Osteocyte (in vitro differentiated cells): ENCODE measurements at places on chromosomes 2 and 18. TPM values are rescaled to one million over a fixed set of nuclear protein-coding genes. Genes with fewer than 3 reads are reported as not detected.

DNA sequence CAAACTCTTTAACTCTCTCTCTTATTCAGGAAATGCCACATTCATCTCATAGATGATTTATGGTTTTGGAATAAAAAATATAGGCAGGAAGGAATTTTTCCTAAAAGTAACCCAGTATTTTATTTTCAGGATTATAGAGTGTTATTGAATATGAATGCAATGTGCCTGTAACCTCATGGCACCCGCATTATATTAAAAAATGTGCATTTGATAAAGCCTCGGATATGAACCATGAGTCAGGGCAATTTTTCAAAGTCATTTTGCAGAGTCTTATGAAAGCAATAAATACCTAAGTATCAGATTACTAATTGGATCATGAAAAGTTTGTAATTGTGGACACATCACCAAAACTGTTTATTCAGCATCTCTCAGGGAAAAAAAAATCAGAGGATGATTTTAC lies 573.8 kb downstream of the TSN start:
- no peak for DNase-seq

TMEFF2 gene
- 46.8 and 51.2 TPM in 2 replicates for total RNA-seq

NCL gene
- 407 and 421 TPM in 2 replicates for total RNA-seq

- no peak for DNase-seq
These were observed 86.0 kb downstream of the ABCA12 start for GRCh38 chr2:215052404-215052803.

MORN2 gene
- 12.8 and 16.9 TPM in 2 replicates for total RNA-seq

KIAA2012 gene
- total RNA-seq: not detected in 2 replicates

GRCh38 chr2:184047536-184047935 lies 550.8 kb upstream of the ZNF804A start:
- no peak for DNase-seq

DNA sequence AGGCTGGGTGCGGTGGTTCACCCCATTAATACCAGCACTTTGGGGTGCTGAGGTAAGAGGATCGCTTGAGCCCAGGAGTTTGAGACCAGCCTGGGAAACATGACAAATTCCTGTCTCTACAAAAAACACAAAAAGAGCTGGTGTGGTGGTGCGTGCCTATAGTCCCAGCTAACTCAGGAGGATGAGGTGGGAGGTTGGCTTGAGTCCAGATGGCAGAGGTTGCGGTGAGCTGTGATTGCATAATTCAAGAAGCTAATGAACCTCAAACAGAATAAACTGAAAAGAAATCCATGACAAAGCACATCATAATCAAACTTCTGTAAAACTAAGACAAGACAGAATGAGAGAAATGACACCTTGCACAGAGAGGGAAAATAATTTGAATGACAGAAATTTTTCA lies 54.8 kb downstream of the SEMA4F start:
- no peak for DNase-seq

- no peak for DNase-seq
These were observed 54.6 kb upstream of the MAP4K3 start for GRCh38 chr2:39491653-39492052.

- no peak for DNase-seq
These were observed 342.9 kb downstream of the LRATD1 start for GRCh38 chr2:14975381-14975780.

DNA sequence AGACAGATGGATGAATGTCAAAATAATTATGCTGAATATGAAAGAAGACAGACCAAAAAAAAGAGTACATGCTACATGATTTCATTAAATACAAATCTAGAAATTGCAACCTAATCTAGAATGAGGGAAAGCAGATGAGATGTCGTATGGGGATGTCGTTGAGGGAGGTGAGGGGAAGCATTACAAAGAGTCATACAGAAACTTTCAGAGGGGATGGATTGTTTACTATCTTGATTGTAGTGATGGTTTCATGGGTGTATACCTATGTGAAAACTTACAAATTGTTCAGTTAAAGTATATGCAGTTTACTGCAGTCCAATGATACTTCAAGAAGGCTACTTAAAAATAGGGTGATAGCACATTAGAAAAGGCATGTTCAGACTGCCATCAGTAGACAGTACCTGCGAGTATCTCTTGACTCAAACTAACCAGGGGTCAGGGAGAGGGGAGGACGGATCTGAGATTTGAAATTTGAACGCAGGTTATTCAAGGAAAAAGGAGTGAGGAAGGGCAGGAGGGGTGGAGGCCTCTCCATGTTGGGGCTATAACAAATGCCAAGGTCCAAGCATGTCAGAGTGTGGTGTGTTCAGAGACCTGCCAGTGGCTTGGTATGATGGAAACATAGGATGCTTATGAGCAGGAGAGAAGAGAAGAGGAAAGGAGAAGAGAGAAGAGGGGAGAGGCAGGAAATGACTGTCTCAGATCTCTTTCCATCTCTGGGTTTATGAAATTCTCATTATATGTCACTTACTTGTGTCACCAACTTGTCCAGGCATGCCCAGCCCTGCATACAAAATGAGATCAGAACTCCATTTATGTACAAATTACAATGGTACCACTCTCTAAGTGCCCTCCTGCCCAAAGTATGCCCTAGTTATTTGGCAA lies 257.3 kb upstream of the CXCR4 start:
- DNase-seq: no peak

GRCh38 chr2:137938204-137938603 lies 26.1 kb upstream of the HNMT start:
- no peak for DNase-seq

SH3BP4 gene
- 60.1 and 62.1 TPM in 2 replicates for total RNA-seq

SP140 gene
- 0.65 and 1.0 TPM in 2 replicates for total RNA-seq

- no peak for DNase-seq
These were observed 25.2 kb upstream of the OTOS start for GRCh38 chr2:240165661-240166060.

DYNAP gene
- not detected in 2 replicates for total RNA-seq

ANKRD53 gene
- total RNA-seq: 1.9 and 2.7 TPM in 2 replicates

- DNase-seq: no peak
These were observed 106.0 kb upstream of the RAB12 start for GRCh38 chr18:8503248-8503647.

DNA sequence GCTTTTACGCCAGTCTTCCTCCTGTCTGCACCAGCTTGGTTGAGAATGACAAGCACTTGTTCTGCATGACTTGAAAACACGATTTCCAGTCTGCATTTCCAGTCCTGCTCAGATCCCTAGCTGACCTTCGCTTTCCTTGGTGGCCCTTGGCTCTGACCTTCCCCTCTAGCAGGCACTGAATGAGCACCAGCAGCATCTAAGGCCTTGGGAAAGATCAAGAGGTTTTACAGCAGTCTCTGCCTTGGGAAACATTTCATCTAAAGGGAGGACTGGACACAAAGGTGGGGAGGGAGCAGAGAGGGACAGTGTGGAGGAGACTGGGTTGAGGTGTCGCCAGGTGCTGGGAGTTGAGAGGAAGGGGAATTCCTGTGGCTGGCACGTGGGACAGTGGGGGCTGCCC lies 30.5 kb downstream of the NTSR2 start:
- DNase-seq: no peak

- DNase-seq: no peak
These were observed 42.3 kb downstream of the TTC21B start for GRCh38 chr2:165911231-165911630.

DNAH6 gene
- 0.10 TPM in 1 of 2 replicates, not detected in the other for total RNA-seq

RNF138 gene
- 19.1 and 19.7 TPM in 2 replicates for total RNA-seq

- DNase-seq: no peak
These were observed 92.6 kb upstream of the TMEM18 start for GRCh38 chr2:769771-770170.

- DNase-seq: peak; percentile 75
These were observed 44.6 kb downstream of the INHBB start for GRCh38 chr2:120390381-120391055.

DNA sequence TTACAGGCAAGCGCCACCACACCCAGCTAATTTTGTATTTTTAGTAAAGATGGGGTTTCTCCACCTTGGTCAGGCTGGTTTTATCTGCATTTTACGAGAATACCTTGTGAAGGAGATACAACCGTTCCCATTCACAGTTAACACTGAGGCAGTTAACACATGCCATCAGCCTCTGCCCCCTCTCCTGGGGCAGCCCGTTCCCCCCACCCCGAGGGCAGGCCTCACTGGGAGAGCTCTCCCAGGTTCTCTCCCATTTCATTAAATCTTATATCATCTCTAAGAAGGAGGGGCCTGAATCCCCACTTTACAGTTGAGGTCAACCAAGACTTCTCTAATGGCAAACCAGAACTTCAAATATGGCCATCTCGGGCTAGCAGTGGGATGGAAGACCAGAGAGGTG lies 95.0 kb upstream of the ST3GAL5 start:
- peak; percentile 56 for DNase-seq

ADCYAP1 gene
- not detected in 2 replicates for total RNA-seq

GRCh38 chr2:27885234-27885633 lies 5.0 kb downstream of the RBKS start:
- DNase-seq: no peak

DNA sequence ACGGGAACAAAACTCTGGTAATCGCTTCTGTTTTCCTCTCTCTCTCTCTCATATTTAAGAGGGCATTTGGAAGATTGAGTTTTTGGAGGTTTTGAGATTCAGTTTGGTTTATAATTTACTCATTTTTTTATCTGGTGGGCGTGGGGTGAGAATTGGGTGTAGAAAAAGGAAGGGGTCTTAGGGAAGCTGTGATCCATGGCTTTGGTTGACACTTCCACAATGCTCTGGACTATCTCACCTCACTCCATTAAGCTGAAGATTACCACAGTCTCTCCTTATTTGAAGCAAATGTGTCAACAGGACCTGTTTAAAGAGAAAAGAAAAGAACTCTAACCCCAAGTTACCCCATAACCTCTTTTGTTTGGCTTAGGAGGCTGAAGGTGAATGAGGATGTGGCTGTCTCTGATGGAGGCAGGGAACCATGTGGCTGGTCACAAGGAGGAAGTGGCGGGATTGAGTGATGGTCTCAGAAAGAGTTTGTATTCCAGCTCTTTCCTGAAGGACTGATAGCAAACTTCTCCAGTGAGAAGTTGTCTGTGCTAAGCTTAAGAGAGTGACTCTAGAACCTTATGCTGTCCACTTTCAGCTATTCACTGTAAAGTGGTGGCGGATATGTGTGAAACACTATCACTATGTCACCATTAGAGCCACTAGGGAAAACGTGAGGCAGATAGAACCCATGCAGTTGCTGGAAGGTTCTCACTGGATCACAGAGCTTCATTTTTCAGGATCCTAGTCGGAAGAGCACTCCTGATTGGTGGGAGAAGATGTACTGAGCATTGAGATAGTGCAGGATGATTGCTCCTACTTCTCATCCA lies 934 bp downstream of the ZNF804A start:
- DNase-seq: no peak

DNA sequence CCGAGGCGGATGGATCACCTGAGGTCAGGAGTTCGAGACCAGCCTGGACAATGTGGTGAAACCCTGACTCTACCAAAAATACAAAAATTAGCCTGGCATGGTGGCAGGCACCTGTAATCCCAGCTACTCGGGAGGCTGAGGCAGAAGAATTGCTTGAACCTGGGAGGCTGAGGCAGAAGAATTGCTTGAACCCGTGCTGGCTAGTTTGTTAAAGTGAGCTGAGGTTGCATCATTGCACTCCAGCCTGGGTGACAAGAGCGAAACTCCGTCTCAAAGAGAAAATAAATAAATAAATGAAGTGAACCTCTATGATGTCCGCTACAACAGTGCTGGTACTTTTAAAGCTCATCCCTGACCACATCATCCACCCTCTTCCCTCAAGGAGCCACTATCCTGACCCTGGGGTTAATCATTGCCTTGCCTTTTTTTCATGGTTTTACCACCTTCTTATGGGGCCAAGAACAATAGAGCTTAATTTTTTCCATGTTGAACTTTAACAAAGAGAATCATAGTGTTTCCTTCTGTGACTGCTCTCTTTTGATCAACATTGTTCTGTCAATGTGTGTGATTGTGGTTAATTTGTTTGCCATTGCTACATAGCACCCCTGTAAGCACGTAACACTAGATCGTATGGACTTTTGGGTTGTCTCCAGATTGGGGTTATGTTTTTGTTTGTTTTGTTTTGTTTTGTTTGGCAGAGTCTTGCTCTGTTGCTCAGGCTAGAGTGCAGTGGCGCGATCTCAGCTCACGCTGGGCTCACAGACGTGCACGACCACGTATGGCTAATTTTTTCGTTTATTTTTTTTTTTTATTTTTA lies 17.1 kb upstream of the ATRAID start:
- DNase-seq: no peak

UGT1A4 gene
- not detected in 2 replicates for total RNA-seq

DNA sequence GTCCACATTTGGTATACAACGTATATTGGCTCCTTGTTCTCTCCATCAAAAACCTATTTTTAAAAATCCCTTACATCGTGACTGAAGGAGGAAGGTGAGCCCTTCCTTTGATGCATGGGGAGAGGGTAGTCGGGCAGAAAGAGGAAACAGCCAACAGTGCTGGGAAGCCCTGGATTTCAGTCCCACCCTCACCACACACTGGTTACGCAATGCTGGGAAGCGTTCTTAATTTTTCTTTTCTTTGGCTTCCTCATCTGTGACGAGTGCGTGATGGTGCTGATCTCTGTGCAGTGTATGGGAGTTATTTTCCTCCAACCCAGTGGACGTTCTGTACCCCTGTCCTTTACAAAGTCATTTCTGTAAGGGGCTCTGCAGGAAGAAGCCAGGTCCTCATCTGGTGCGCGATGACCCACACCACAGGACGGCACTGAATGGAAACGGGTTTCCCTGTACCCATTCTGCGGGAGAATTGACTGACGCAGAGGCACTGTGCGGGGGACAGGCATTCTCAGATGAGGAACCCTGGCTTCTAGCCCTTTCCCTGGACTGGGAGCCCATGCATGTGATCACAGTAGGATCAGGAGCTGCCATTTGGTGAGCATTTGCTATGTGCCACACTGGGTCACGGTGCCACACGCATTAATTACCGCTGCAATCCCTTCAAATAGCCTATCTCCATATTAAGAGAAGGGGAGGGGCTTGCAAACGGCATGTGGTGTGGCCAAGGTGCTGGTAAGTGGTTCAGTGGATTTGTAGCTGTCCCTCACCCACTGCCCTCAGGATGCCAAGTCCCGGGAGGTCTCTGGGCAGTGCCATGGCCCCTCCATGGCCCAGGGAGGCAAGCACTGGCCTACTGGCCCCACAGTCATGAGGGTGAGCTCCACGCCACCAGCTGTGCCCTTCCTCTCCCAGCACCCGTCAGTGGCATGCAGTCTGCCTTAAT lies 4.3 kb downstream of the COLEC11 start:
- peak; percentile 68 for DNase-seq

- DNase-seq: peak; percentile 78
These were observed 126.9 kb downstream of the NFATC1 start for GRCh38 chr18:79522451-79523205.

CAPN14 gene
- 0.13 and 0.24 TPM in 2 replicates for total RNA-seq

GRCh38 chr2:146678516-146678915 lies 1166.3 kb upstream of the ACVR2A start:
- no peak for DNase-seq

ADAM23 gene
- 10.4 and 11.4 TPM in 2 replicates for total RNA-seq

- no peak for DNase-seq
These were observed 90.9 kb downstream of the LYPD6B start for GRCh38 chr2:149129433-149129832.

ACKR3 gene
- total RNA-seq: 36.9 and 40.5 TPM in 2 replicates

- DNase-seq: no peak
These were observed 1246.0 kb upstream of the ACVR2A start for GRCh38 chr2:146598791-146599190.

DNA sequence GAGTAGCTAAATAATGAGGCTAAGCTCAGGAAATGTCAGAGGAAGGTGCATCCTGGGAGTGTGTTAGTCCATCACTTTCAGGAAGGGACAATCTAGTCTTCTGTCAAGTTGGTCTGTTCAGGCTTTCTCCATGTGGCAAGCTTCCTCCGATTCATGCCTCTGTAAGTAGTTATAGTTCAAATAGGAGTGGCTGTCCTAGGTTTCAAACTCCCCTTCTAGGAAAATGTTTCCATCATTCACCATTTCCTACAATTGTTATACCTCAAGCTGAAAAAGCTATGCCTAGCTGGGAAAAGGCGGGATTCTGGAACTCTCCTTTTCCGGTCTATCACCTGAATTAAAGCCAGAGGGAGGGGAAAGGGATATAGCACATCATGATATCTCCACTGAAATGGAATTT lies 287.7 kb upstream of the ZSWIM2 start:
- no peak for DNase-seq
